NB4 (cell line): ENCODE measurements at places on chromosomes 13 and 19.
A peak's percentile ranks its signal among the peaks of the same experiment; 100 is the strongest.

GRCh38 chr19:6572217-6572616, 18.7 kb downstream of the CD70 start:
- peak; percentile 96 for DNase-seq

GRCh38 chr19:16588824-16589577, 16.8 kb upstream of the SLC35E1 start:
- DNase-seq = no peak

DNA sequence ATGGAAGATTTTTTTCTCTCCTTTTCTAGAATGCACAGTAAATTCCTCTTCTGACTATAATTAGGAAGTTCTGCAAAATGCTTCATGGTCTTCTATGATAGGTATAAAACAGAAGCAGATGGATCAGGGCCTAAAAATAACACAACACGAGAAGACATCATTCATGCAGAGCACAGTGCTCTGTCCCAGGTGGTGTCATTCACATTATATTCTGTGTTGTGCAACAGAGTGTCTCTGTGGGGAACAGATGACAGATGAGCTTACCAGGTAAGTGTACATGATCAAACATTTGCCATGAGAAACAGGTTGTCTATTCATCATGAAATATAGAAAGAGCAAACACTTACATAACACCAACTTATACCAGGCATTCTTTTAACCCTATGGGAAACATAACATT, 288.3 kb downstream of the KCTD12 start:
- no peak for DNase-seq

- no peak for DNase-seq
Observed at GRCh38 chr13:109043636-109044035, 414.2 kb downstream of the MYO16 start.

DNA sequence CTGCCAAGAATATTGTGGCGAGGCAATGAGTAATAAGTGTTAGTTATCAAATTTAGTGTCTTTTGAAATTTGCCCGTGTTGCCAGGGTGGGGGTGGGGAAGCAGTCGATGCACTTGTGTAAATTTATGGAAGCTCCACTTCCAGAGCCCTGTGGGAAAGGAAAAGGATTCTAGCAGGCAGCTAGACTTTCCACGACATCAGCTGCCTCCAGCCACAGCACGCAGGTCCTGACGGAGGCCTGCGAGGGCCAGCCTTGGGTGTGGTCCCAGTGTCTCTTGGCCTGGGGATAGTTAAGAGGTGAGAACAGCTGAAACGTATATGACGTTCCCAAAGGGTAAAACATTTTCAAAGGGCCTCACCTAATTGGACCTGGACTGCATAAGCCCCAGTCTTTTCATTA, 433.0 kb downstream of the TSHZ3 start:
- DNase-seq = no peak
